Stimulated activated CD8-positive, alpha-beta memory T cell treated with anti-CD3 and anti-CD28 coated beads, Interleukin-15, amount 100 ng/mL, for 24 hours (primary cell): ENCODE measurements at places on chromosomes 7 and 10.
A peak's percentile ranks its signal among the peaks of the same experiment; 100 is the strongest.

DNA sequence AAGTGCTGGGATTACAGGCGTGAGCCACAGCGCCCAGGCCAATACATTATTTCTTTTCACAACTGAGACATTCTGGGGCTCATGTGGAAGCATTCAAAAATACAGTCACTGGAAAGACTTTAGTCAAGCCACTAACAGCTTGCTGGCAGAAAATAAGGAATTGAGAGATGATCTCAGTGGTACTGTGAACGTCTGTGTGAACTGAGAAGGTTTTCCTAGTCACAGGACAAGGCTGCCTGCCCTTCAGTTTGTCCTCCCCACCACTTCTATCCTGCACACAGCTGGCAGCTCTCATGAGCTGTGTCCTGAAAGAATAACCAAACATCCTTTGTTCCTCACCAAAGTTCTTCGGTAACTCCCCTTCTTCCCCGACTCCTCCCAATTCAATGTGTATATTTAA lies 31.3 kb upstream of the ITGA8 start:
- no peak for DNase-seq

DNA sequence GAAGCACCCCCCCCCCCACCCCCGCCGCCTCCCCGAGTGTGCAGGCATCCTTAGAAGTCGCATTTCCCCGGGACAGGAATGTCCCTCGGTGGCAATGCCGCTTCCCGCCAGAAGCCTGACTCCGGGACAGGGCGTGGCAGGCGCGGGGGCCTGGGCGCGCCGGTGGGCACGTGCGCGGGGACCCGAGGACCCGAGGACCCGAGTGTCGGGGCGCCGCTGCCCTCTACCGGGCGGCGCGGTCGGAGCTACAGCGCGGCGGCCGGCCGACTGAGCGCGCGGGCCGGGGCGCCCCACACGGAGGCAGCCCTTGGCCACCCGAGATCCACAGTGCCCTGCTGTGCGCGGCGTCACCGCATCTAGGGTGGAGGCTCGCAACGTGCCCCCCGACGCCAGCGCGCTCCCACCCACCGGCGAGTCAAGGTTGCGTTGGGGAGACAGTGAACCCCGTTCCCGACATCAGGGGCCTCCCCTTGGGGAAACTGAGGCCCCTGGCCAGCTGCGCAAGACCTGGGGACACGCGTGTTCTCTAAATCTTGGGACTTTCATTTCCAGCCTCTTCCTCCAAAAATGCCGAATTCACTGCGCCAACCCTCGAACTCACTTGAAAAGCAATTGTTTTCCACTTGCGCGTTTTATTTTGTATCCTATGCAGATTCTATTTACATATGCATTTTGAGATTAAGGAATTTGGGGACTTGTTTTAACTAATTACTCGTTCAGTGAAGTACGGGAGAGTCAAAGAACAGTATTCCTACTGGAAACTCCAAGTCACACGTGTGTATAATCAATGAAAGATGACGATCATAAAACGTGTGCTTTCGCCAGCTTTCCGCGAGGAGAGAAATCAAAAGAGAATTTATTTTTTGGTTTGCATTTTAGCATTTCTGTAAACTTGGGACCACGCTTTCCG lies 3.1 kb upstream of the CUX1 start:
- peak; percentile 33 for DNase-seq

GRCh38 chr10:89521368-89521767 lies 14.0 kb downstream of the SLC16A12 start:
- DNase-seq = no peak

DNA sequence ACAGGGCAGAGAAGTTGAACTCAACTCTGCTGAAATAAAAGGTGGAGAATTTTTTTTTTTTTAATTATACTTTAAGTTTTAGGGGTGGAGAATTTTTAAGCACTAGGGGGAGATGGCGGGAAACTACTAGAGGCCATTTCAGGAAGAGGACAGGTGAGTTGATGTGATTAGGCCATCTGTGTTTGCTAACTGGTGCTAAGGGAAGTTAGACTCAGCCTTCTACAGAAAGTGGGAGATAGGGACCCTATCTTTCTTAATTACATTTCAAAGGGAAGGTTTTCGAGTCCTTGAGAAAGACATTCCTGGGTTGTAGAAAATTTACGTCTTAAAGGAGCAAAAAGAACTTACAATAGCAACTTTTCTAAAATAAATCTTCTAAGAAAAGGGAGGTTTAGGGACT lies 124.8 kb downstream of the LHFPL3 start:
- DNase-seq = no peak

DNA sequence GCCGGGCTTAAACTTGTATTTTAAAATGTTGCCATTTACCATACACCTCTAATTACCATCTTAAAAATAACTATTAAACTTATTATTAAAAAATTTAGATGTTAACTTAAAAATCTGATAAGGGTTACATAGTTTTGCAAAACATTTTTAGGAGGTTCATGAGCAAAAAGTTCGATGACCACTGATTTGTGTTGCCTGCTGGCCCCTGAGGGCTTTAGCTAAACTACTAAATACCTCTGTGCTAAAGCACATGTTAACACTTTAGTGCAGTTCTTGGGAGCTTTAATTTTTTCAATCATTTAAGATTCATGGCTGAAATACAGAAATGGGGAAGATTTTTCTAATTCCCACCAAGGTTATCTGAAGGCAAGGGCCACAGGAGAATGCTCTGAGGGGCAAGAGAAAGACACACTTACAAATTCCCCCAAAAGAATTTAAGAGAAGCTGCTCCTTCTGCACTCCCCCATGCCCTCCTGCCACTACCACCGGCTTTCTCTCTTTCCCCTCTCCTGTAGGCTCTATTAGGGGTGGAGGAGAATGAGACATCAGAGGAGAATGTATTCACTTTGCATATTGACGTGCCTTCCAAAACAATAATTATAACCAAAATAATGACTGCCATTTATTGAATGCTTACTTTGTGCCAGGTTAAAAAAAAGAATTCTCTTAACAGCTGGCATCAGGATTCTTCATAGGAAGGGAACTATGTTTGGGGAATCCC lies 106.2 kb downstream of the RTKN2 start:
- no peak for DNase-seq

- DNase-seq = no peak
Observed at GRCh38 chr7:101308245-101309085, 13.1 kb downstream of the IFT22 start.

- DNase-seq = no peak
Observed at GRCh38 chr7:74012842-74013249, 15.1 kb upstream of the ELN start.

DNA sequence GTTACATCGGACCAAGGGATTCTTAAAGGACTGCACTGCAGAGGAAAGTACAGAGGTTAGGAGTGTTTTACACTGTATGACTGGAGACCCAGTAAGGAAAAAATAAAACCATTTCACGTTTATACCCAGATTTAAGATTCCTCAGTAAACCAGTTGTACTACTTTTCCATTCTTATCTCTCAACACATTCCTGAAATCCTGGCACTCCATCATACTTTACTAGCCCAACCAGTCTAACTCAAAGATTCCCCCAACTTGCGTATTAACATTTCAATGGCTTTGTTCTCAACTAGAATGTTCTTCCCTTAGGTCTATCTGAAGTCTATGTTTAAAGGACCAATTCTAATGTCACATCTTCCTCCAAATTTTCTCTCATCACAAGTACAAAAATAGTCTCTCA lies 8.0 kb downstream of the CCDC186 start:
- DNase-seq = no peak

GRCh38 chr7:143434660-143435059 lies 8.6 kb upstream of the TAS2R60 start:
- no peak for DNase-seq

GRCh38 chr7:97006055-97006815 lies 882 bp downstream of the DLX6 start:
- DNase-seq = no peak

DNA sequence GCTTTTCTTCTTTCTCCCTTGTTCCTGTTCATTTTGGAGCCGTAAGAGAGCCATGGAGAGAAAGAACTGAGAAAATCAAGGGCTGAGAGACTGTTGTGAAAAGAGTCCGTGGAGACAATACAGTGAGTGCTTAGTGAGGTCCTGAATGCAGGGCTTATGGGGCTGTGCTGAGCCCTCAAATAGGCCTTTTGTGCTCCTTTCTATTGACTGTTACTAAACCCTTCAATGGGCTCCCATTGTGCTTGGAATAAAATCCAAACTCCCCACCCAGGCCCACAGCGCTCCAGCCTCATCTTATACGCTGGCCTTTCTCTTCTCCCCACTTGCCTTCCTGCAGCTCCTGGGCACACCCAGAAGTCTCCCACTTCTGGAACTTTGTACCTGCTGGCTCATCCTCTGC lies 243.1 kb upstream of the HABP2 start:
- no peak for DNase-seq

DNA sequence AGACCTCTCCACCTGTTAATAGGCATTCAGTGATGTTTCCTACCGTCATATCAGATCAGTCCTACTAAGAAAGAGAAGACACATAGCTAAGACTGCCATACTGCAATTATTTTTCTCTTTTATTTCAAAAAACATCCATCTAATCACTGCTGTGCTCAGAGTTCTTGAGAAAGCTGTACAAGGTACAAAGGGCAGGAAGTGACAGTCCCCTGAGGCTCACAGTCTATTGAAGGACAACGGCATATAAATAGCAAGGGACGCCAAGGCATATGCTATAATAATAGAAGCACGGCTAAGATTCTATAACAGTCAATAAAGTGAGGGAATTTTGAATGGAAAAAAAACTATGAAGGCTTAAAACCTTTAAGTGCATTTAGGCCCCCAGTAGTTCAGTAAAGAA lies 415.3 kb upstream of the NRP1 start:
- no peak for DNase-seq

DNA sequence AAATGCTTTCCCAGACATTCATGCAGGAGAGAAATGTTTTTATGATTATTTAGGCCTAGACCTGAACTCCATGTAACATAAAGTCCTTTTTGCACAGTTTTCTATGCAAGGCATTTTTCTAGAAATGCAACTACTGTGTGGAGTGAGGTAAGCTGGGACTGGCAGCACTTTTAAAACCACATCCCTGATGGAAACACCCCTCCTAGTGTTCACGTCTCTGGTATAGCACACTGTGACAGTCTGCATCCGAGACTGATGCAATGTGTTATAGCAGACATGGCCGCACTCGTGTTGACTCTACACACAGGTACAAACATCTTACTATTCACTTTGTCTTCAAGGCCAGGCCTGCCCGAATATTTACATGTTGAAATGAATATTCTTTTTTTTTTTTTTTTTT lies 19.3 kb upstream of the ERCC6 start:
- no peak for DNase-seq

- DNase-seq = no peak
Observed at GRCh38 chr10:78600121-78600665, 468.6 kb upstream of the ZMIZ1 start.

GRCh38 chr10:129800796-129801340 lies 163.2 kb downstream of the EBF3 start:
- DNase-seq = no peak

GRCh38 chr10:44745920-44746319 lies 165.2 kb upstream of the TMEM72 start:
- no peak for DNase-seq

DNA sequence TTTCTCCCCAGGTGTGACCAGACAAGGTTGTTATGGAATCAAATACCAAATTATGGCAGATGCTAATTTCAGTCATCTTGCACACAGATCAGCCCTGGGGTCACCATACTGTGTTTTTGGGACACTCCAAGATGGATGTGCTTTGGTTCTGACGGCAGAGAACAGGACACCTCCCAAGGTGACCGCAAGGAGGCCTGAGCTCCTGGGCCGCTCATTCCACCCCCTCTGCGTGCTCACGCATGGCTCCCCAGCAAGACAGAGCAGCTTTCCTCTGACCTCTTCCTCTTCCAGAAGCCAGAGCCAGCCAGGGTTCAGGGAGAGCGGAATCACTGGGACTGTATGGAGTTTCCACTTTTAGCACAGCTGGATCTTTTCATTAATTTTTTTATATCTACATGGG lies 402.8 kb downstream of the DNAJB6 start:
- no peak for DNase-seq

DNA sequence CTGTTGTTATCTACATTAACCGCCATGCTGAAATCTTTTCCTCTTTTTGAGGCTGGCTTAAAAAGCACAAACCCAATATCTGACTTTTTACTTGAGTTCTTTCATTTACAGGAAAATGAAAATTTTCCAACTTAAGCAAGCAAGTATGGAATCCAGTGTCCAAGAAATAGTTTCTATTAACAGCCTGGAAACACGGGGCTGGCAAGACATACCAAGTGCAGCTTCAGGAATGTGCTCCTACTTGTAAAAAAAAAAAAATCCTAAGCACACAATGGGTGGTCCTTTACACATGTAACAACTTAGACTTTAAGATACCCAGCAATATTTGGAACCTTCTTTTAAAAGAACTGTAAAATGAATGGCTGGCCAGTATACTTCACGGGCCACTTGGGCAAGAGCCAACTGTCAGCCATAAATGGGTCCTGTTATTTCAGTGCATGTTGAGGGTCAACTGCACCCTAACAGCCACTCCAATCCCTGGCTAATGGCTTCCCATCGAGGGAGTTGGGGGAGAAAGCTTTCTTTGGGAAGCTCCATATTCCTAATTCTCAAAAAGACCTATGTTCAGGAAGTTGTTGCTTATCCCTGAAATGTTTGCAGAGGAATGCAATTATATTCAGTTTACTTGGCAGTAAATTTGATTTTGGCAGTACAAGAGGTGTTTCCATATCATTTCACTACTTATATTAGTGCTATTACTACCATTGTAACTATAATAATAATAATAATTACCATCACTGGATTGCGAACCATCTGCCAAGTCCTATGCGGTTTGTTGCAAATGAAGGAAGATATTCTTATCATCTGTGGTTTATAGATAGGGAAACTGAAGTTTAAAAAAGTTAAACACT lies 236.4 kb upstream of the TMEM72 start:
- no peak for DNase-seq

DNA sequence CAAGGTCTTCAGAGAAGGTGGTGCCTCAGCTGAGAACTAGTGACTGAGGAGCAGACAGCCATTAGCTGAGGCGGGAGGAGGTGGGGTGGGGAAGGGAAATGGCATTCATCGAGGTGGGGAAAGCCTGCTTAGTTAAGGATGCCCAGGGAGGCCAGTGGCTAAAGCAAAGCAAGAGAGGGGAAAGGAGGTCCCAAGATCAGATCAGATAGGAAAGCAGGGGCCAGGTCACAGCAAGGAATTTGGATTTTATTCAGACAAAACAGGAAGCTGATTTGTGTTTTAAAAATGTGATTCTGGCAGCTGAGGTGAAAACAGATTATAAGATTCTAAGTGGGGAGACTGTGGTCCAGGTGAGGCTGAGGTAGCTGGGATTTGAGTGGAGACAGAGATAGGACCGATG lies 45.8 kb downstream of the CNNM1 start:
- no peak for DNase-seq

DNA sequence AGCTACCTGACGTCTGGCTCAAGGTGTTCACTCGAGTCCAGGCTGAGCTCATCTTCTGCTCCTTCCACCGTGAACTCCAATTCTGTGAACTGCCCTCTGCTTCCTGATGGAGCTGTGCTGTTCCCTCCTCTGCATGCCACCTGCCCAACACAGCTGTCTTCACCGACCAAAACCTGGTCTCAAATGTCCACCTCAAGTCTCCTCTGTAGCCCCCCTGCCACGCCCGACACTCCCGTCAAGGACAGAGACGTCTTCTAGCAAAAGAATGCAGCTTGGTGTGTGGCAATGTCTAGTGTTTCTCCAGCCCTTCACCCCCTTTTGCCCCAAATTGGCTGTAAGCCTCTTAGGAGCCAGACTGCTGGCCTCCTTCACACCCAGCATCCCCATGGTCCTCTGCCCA lies 305.1 kb downstream of the DNAJB6 start:
- DNase-seq = no peak
